Activated T-cell treated with anti-CD3 and anti-CD28 coated beads, Interleukin-2, amount 50 U/mL, for 24 hours (primary cell): ENCODE measurements at places on chromosomes 2 and 18.

- no peak for DNase-seq
Observed at GRCh38 chr18:41753826-41754225, 201.2 kb upstream of the PIK3C3 start.

- DNase-seq: no peak
Observed at GRCh38 chr2:100903534-100904258, 83.8 kb downstream of the NPAS2 start.

DNA sequence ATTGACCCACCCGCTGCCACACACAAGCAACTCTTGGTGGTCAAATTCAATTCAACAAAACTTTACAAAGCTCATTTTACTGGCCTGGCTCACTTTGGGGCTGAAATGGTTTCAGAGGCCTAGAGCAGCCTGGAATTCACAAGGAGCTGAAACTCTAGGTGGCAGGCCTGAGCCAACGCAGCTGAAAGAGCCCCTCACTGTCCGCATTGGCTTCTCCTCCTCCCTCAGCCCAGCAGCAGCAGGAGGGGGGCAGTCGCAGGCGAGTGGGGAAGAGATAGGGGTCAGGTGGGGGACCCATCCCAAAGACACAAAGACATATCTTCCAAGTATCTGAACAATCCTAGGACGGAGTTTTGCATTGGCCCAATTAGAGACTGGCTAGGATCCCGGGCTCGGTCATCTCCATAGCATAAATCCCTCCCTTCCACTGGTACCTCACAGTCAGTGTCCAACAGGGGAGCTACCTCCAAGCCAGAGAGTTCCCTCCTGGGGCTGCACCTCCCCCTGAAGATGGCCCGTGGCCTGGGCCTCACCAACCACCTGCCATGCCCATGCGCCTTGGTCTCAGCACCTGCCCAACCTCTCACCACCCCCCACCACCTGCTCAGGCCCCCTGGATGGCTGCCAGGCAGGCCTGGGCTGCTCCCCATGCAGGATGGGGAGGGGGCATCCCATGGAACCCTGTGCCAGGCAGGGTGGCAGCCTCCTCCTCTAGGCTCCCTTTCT lies 113.4 kb downstream of the ZBTB7C start:
- no peak for DNase-seq

DNA sequence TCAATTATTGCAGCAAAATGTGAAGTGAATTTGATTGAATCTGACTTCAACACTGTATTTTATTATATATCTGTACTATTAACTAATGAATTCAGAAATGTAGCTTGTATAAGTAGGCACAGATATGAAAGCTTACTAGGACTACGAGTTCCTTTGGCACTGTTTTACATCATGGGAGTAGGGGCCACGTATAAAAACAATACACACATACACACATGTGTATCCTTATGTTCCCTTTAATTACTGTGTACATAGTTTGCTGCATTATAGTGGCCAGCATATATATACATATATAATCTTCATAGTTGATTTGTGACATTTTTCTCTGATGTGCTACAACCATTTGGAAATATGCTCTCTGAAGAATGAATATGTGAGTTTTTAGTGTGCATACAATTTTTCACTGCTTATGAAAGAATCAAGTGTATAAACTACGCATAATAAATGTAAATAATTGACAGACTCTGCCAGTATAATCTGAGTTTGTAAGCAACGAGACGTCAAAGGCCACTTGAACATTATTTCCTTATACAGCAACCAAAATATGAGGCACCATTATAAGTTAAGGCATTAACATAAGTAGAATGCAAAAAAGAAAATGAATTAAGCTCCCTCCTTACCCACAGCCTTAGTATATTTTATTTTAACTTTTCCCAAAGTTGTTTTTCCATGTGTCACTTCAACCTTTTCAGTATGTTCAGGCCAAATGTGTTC lies 98.1 kb upstream of the GALNT5 start:
- no peak for DNase-seq

- no peak for DNase-seq
Observed at GRCh38 chr2:58387701-58388100, 146.6 kb upstream of the FANCL start.
